Bladder microvascular endothelial cell (primary cell): ENCODE measurements at places on chromosomes 13 and 19. TPM values are rescaled to one million over a fixed set of nuclear protein-coding genes. Genes with fewer than 3 reads are reported as not detected.

The CGB5 gene
- total RNA-seq: not detected in 2 replicates

The GPR12 gene
- not detected in 2 replicates for total RNA-seq

The OR4F17 gene
- total RNA-seq: not detected in 2 replicates

The OR10H1 gene
- not detected in 2 replicates for total RNA-seq

The ZNF578 gene
- 1.3 and 3.9 TPM in 2 replicates for total RNA-seq

The RDH8 gene
- not detected in 2 replicates for total RNA-seq

The DCT gene
- not detected in 2 replicates for total RNA-seq

The WDR87 gene
- not detected in 2 replicates for total RNA-seq

The DIAPH3 gene
- 8.9 and 11.9 TPM in 2 replicates for total RNA-seq

The DOCK9 gene
- 349 and 597 TPM in 2 replicates for total RNA-seq

The GRIN2D gene
- 0.19 and 0.32 TPM in 2 replicates for total RNA-seq

The ZSCAN1 gene
- total RNA-seq: 0.16 and 0.25 TPM in 2 replicates

The RGCC gene
- 76.8 and 185 TPM in 2 replicates for total RNA-seq

The STAP2 gene
- total RNA-seq: 21.2 and 63.9 TPM in 2 replicates

The ACP7 gene
- 0.06 TPM in 1 of 2 replicates, not detected in the other for total RNA-seq

The IPO5 gene
- 113 and 171 TPM in 2 replicates for total RNA-seq

The ZNF568 gene
- 3.6 and 9.4 TPM in 2 replicates for total RNA-seq

The DKKL1 gene
- 0.31 TPM in 1 of 2 replicates, not detected in the other for total RNA-seq

The ZNF419 gene
- 8.3 and 13.8 TPM in 2 replicates for total RNA-seq

The CGB2 gene
- total RNA-seq: not detected in 2 replicates

The TSKS gene
- not detected in 2 replicates for total RNA-seq

The HIPK4 gene
- 0.06 TPM in 1 of 2 replicates, not detected in the other for total RNA-seq

The LHB gene
- 0.16 TPM in 1 of 2 replicates, not detected in the other for total RNA-seq
